ENCODE measurements at places on chromosomes 3 and 15.

- DNase-seq: no peak
Observed at GRCh38 chr15:101447561-101448071, 41.9 kb downstream of the PCSK6 start.

GRCh38 chr3:25441234-25441856 is 13.3 kb downstream of the RARB start:
- DNase-seq: no peak

DNA sequence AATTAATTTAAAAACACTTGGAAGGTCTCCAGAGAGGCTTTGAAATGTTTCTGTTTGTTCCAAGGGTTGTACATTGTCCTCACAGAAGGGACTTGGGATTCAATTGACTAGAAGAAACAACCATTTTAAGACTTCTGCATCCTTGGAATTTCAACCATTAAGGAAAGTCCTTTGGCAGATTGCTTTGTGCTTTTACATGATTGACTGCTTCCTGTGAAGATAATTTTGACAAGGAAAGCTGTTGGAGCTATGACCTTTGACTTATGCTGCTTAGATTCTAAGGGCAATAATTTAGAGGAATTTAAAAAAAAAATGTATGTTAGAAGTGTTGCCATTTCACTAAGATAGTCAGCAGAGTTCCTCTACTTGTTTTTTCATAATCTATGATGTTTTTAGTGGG is 483.9 kb upstream of the TBL1XR1 start:
- no peak for DNase-seq

- no peak for DNase-seq
Observed at GRCh38 chr15:99345832-99346462, 94.7 kb downstream of the LRRC28 start.

- DNase-seq: no peak
Observed at GRCh38 chr3:68666429-68667136, 265.8 kb downstream of the TAFA4 start.

DNA sequence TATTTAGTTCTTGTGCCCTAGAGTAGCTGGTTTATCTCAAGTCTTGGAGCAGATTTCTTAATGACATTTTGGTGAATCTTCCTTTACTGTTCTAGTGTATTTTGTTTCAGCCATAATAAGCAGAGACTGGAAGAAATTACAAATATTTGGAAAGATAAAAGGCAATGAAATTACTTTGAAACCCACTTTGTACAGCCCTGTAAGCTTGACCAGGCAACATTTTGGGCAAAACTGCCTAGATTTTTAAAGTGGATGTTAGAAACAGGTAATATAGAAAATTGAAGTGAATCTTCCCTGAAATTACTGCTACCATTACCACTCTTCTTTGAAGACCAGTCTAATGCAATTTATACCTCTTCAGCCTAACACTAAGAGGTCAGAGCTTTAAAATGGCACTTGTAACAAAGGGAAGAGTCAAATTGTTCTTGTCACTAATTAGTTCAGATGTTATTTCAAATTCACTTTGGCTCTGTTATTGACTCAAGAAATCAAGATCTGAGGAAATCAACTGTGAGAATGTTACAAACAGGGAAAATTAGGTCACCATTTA is 589.4 kb downstream of the NLGN1 start:
- no peak for DNase-seq

GRCh38 chr15:52737720-52738119 is 52.4 kb downstream of the ONECUT1 start:
- DNase-seq: no peak

DNA sequence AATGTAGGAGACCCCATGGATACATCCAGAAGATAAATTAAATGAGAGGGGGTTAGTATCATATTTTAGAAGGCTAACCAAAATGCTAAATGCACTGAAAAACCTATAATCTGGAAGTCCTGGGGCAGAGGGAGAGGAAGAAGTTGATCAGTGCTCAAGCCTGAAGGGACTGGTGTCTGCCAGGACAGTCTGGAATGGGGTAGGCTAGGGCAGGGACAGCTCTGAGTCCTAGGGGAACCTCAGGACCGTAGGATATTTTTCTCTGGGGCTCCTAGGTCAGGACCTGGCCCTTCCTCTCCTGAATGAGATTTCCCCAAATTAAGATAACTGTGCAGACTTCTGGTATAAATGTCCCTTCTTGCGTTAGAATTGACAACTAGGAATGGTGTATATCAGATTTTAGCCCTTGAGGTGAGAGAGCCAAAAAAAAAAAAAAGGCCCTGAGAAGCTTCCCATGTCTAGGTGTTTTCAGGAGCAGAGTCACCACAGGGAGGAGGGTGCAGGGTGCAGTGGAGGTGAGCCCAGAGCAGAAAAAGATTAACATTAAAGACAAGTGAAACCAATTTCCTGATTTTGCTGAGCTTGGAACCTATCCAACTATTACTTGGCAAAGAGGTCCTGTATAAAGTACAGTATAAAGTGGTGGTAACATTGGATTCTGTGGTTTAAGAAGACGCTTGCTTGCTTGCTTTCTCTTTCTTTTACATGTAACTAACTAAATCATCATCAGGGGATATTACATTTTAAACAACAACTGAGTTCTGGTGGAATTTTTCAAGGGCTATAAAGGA is 63.5 kb downstream of the HACD2 start:
- no peak for DNase-seq

DNA sequence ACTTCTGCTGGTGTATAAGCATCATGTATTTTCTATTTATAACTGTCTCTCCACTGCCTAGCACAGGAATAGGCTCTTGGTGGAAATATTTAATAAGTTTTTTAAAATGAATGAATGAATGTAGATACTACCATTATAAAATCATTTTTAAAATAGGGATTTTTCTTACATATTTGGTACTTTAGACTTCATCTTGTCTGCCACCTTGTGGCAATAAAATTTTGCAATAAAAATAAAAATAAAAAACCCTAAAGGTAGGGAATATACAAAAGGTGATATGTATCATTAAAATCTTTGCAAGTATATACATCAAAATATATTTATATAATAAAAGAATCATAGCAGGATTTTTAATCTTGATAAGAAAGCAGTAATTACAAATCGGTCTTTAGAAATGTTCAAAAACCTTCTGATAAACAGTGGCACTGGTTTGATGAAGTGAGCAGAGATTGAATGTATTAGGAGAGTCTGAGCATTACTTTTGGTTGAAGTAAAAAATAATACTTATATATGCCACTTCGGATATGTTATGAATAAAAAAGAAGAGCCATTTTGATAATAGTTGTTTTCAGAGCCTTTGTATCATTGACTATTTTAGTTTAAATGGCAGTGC is 95.2 kb downstream of the SPATA16 start:
- no peak for DNase-seq

DNA sequence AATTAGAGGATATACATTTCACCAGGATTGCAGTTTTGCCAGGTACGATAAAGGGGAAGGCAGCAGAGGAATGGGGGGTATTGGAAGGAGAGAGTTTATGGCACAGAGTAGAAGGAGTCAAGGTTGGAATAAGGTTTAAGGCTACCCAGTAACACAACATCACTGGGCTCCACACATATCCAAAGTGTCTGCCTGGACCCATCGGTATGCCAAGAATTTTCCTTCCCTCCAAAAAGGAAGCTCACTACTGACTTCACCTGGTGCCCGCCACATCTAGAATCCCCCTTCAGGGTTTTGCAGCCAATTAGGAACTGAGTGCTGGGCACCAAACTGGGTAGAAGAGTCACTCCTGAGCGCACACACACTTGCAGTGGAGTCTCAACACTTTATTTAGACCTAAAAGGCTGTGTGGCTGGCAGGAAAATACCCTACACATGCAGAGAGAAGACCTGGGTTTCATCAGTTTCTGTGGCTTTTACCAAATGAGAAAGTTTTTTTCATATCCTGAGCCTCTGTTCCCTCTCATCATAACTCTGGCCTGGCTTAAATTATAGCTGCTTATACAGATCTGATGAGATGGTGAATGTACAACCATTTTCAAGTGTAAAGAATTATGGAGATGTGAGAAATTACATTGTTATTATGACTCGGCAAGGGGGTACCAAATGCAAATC is 190.8 kb upstream of the LPP start:
- no peak for DNase-seq

DNA sequence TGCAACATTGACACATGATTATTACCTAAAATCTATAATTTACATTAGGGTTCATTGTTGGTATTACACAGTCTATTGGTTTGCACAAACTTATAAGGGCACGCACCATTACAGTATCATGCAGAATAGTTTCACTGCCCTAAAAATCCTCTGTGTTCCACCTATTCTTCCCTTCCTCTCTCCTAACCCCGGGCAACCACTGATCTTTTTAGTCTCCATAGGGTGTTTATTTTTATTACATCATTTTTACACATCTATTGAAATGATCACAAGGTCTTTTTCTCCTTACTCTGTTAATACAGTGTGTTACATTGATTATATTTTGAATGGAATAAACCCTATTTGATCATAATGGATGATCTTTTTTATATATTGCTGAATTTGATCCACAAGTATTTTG is 15.5 kb upstream of the ECT2 start:
- DNase-seq: no peak

DNA sequence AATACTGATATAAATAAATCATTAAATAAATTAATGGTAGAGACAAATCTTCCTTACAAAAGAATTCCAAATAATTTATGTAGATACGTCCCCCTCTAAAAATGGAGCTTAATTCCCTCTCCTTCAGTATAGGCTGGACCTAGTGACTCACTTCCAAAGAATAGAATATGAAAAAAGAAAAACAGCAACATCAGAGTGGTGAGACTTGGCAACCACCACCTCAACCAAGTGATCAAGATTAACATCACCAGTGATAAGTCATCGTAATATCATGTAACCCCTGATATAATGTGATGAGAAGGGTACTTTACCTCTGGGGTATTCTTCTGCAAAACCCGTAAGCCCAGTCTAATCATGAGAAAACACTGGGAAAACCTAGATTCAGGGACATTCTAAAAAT is 13.4 kb downstream of the GOLGB1 start:
- no peak for DNase-seq

DNA sequence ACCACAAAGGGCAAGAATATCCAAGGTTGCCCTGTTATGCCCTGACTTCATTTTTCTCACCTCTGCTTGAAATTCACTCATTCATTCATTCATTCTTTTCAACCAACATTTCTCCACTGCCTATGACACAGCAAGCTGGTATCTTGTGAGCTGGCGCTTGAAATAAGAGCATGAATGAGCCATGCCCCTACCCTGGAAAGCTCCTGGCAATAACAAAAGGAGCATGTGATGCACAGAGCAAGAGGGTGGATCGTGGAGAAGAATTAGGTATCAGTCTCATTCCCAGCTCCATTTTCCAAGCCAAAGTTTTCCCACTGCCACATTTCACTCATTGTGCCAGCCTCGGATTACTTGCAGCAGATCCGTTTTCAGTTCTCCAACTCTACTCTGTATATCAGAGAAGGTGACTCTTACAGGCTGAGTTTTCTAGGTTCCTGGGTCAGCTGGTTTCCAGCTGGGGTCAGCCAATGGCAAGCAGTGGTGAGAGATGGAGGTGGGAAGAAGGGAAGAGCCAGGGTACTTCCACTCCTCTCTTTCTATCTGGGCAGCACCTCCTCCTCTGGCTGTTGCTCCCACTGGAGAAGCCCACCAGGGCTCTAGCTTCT is 144.8 kb downstream of the SUCLG2 start:
- DNase-seq: no peak

- no peak for DNase-seq
Observed at GRCh38 chr3:153410517-153410916, 248.5 kb downstream of the RAP2B start.

- peak; percentile 83 for DNase-seq
Observed at GRCh38 chr3:197031315-197032285, 2.0 kb upstream of the MELTF start.

DNA sequence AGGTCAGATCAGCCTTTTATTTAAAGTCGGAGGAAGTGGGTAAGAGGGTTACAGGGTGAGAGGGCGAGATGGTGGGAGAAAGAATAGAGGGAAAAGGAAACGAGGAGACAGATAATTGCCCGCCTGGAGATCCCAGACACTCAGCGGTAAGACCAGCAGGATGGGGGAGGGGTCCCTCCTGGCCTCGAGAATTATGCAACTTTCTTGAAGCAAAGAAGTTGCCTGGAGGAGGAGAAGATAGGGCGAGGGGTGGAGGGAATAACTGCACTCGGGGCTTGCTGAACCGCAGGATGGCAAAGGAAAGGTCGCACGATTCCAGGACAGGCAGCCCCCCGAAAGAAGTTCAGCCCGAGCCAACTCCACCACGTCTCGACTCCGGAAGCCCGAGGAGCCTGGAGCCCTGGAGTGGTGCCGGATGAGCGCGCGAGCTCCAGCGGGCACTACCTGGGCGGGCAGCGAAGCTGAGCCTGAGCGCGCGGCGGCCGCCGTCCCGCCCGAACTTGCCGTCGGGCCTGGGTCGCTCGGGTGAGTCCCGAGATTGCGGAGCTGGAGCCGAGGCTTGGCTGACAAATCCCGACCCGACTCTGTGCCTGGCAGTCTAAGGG is 402 bp downstream of the WWTR1 start:
- peak; percentile 56 for DNase-seq

DNA sequence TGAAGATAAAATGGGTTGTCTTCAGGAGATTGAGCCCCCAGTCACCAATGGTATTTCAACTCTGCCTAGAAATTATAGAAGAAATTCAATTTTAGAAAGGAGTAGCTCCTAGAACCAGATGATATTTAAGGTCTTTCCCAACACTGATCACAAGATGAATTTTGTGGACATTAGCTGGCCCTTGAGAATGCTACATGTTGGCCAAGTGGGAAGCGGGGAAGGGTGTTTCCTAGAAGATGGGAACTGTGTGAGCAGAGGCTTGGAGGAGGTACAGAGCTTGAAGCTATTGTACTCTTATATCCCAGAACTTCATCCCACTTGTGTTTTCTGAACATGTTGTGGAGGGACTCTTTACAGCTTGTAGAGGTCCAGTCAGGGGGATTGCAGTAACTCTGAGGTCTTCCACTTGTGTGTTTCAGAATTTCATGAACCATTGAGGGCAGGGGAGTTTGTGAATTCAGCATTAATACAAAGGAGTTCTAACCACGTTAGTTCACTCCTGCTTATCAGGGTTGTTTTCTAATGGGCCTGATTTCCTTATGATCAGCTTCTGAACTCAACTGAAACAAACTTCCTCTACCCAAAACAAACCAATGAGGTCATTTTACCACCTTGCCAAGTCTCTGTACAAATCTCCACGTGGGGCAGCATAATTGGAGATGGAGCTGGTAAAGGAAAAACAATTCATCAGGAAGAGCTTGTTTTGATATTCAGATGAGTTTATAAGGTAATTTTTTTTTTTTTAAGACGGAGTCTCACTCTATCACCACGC is 152.6 kb upstream of the TPM1 start:
- no peak for DNase-seq

- DNase-seq: no peak
Observed at GRCh38 chr15:87577336-87577735, 679.2 kb downstream of the NTRK3 start.

DNA sequence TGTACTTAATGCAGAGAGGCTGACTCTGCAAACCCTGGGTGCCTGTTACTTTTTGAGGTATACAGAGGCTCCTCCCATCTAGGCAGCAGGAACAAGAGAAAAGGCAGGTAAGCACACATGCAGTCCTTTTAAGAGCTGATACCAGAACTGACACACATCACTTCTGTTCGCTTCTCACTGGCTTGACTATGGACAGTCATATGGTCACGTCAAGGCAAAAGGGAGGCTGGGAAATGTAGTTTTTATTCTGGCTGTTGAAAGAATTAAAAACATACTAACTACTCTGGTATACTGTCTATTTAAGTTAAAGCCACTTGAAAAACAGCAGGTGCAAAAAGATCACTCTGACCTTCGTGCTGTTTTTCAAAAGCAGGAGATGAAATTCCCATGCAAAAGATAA is 218.3 kb downstream of the CTNNB1 start:
- DNase-seq: no peak

GRCh38 chr3:51704511-51704950 is 2.3 kb upstream of the GRM2 start:
- no peak for DNase-seq

Data from heart left ventricle (tissue), 16 donors.